ENCODE measurements at places on chromosomes 13 and 19.

- DNase-seq: no peak
Observed at GRCh38 chr13:99043831-99044231, 66.0 kb upstream of the DOCK9 start.

- DNase-seq: no peak
Observed at GRCh38 chr13:112714376-112715174, 24.7 kb downstream of the ATP11A start.

- DNase-seq: no peak
Observed at GRCh38 chr19:14906711-14907110, 20.8 kb upstream of the OR7A17 start.

DNA sequence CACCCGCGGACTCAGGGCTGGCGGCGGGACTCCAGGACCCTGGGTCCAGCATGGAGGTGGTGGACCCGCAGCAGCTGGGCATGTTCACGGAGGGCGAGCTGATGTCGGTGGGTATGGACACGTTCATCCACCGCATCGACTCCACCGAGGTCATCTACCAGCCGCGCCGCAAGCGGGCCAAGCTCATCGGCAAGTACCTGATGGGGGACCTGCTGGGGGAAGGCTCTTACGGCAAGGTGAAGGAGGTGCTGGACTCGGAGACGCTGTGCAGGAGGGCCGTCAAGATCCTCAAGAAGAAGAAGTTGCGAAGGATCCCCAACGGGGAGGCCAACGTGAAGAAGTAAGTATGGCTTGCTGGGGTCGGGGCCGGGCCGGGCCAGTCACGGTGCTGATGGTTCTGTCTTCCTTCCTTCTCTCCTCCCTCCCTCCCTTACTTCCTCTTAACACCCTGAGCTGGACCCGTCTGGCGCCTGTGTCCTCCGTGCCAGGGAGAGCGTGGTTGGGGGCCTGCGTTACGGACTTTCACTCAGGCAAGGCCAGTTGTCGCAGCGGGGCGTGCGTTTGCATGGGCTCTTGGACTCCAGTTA, 1.4 kb downstream of the STK11 start:
- no peak for DNase-seq

DNA sequence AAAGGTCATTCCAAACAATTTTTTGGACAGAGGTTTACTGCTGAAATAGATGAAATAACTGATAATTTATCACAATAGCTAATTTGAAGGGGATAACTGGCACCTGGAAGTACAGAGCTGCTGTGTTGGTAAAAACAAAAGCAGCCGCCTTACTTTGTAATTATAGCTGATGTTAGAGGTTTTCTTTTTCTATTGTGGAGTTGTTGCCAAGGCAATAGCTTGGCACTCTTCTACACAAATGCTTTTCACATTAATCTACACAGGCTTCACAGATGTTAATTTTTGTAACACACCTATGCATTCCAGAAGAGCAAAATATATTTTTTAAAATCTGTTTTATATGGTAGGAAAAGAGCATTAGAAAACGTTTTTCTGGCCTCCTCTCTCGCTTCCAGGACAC, 56.9 kb downstream of the LACC1 start:
- DNase-seq: no peak

GRCh38 chr19:46732172-46732938, 13.5 kb upstream of the FKRP start:
- no peak for DNase-seq

GRCh38 chr13:53064731-53065130, 36.1 kb downstream of the OLFM4 start:
- no peak for DNase-seq
